ENCODE measurements at places on chromosomes 2 and 18.

DNA sequence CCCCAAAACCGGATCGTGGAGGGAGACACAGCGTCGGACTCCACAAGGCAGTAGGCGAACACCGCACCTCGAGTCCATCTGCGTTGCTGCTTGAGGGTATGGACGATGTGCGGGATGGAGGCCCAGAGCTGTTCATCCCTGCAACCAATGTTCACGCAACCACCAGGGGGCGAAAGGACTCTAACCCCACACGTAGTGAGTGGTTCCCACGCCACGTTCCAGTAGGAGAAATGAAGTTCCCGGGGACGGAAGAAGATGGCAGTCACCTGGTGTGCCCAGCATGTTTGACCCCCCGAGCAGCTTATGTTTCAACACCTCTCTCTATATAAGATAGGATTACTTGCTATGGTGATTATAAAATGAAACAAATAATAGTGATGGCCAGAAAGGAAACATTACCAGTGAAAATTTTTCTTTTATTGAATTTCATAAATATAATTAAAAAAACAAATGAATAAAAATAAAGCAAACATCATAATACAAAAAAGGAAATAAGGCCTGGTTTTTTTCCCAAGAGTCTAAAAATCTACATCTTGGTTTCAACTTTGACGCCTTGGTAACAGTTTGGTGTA is 184.3 kb downstream of the SH3BP4 start:
- DNase-seq, result peak; percentile 19

GRCh38 chr2:206079699-206080465 is 6.1 kb downstream of the INO80D start:
- no peak for DNase-seq

DNA sequence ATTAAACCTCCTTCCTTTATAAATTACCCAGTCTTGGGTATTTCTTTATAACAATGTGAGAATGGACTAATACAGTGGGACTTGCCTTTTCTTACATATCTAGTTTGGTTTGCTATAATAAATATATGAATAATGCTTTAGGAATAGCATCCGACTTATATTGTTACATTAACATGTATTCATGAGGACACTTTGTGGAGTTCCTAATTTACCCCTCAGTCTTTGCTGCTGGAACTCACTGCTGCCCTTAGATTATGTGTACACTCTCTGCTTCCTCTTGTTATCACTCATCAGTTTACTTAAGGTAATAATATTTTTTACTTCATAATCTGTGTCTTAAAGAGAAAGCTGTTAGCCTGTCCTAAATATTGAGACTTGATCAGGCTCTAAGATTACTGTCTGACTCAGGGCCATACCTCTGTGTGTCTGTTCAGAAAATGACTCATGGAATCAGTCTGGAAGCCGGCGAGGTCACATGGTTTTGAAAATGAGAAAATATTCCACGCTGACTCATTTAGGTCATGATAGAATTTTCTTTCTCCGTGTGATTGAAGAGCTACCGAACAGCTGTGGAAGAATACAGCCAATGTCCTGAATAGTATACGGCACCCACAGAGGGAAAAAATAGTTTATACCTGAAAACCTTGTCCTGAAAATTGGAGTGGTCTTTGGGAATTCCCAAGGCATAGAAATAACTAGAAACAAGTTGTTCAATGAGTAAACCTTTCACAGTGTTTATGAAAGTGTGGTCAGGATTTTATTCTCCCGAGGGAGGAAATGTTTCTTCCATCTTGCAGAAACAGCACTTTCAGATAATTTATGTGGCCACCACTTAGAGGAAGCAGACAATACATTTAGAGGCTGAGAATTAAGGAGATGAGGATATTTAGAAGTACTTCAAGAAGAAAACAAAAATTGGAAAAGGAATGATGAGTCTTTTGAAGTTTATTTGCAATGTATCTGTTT is 156.4 kb downstream of the DSEL start:
- peak; percentile 11 for DNase-seq

DNA sequence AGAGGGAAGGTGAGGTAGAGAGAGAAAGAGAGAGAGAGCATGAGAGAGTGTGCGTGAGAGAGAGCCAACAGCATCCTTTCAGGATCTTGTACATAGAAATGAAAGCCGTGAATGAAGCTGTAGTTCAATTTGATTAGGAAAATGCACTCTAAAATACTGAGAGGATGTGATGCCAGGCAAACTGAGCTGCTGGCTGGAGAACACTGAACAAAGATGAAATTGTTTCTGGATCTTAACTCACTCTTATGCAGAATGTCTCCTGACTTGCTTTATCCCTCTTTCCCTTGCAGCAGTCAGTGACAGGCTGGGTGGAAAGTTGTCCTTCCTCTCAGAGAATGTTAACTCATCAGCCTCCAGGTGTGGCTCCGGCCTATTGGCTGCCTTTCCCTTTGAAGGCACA is 10.7 kb downstream of the LYPD1 start:
- DNase-seq, result no peak

- DNase-seq, result no peak
Observed at GRCh38 chr2:24579053-24579803, 88.2 kb downstream of the NCOA1 start.

- no peak for DNase-seq
Observed at GRCh38 chr2:7024261-7024660, 107.0 kb downstream of the RNF144A start.

GRCh38 chr2:104047516-104047915 is 806.4 kb upstream of the POU3F3 start:
- no peak for DNase-seq

GRCh38 chr2:168814046-168814445 is 11.6 kb downstream of the NOSTRIN start:
- no peak for DNase-seq

DNA sequence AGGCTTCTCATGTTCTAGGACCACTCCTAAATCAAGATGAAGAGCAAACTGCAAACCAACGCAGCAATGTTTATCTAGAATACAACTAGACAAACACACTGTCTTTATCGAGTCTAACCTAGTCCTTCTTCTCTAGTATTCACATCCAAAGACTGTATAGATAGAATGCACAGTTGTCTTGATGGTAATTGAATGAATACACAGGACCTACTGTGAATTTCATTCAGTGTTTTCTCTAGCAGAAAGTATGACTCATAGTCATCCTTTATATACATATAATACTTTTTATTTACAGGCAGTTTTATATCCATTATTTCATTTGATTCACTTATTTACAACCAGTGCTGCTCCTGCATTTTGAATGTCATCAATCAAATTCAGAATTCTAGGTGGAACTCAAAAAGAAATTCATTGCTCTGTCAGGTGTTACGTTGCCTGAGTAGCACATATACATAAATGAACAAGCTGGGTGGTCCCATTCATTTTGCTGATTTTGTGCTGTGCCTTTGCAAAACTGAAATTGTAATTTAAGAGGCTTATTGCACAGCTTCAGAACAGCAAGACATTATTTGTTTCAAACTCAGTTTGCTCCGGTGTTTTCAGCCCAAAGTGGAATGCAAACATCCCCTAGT is 374.8 kb downstream of the EPHA4 start:
- no peak for DNase-seq

DNA sequence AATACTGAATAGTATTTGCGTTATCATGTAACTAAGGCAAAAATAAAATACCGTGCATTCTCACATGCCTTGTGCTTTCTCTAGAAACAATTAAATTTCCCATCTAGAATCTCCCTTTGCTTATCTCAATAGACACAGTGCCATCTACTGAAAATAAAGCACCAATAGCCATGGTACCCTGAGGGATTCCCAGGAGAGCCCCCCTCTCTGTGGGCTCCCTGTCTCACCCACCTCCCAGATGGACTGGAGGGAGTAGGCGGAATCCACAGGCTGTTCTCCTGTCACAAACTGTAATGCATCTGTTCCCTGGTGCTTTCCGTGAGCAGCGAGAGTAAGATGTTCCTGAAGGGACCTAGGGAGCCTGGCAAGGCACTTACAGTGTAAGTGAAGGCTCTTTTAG is 112.4 kb upstream of the UPP2 start:
- no peak for DNase-seq

GRCh38 chr18:3100498-3101132 is 87.7 kb upstream of the LPIN2 start:
- no peak for DNase-seq

DNA sequence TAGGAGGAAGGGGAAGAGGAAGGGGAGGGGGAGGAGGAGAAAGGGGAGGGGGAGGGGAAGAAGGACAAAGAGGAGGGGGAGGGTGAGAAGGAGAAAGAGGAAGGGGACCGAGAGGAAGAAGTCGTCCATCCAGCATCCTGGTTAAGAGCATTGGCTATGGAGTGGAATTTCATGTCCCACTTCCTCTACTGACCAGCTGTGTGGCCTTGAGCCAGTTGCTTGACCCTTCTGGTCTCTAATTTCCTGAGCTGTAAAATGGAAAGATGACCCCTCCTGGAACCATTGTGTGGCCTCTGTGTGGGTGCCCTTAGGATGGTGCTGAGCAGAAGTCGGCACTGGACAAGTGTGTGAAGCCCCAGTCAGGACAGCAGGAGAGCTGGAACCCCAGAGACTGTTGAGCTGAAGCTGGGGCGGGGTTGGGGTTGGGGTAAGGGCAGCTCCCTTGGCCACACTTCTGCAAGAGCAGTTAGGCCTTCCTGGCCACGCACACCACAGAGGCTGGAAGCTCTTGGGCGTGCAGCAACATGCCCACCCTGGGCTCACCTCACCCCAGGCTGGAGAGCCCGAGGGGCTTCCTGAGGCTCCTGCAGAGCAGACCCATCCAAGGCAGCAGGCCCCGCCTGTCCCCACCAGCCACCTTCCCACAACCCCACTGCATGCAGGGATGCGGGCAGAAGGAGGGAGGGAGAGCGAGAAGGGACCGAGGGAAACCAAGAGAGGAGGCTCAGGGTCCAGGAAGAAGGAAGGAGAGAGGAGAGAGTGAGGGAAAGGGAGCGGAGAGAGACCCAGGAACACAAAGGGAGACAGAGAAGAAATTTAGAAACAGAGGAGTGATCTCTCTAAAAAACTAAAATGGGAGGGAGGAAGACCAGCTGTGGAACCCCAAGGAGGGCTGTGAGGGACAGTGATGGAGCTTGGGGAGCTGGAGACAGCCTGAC is 16.2 kb downstream of the ADRA2B start:
- DNase-seq, result no peak

DNA sequence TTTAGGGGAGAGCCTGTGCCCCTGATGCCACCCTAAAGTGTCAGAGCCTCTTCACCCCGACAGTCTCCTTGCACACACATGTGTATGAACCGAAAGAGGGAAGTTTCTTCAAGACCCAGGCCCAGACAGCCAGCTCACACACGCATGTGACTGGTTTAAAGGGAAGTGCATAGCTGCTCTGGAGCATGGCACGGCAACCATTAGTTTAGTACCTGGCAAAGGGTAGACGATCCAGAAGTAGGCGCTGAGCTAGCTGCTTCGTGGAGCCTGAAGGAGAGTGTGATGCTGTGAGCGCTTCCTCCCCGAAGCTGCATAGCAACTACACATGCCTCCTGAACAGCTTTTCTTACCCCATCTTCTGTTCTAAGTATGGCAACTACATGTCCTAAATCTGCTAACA is 91.7 kb downstream of the ZCCHC2 start:
- no peak for DNase-seq

GRCh38 chr2:9800639-9800974 is 42.7 kb upstream of the TAF1B start:
- no peak for DNase-seq

DNA sequence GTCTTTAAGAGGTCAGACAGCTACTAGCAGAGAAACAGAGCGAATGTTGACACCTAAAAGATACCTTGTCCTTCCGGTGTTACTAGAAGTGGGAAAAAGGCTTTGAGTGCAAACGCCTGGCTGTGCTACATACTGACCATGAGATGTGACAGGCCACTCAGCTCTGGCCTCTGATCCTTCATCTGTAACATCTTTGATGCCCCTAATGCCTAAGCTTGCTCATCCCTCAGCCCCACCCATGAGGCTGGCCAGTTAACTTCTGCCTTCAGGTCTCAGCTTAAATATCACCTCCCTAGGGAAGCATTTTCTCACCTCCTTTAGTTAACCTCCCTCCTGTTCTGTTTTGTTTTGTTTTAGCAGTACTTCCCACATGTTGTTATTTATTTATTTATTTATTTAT is 15.9 kb downstream of the EPAS1 start:
- no peak for DNase-seq

GRCh38 chr18:45856531-45856930 is 31.1 kb downstream of the SIGLEC15 start:
- DNase-seq, result no peak

DNA sequence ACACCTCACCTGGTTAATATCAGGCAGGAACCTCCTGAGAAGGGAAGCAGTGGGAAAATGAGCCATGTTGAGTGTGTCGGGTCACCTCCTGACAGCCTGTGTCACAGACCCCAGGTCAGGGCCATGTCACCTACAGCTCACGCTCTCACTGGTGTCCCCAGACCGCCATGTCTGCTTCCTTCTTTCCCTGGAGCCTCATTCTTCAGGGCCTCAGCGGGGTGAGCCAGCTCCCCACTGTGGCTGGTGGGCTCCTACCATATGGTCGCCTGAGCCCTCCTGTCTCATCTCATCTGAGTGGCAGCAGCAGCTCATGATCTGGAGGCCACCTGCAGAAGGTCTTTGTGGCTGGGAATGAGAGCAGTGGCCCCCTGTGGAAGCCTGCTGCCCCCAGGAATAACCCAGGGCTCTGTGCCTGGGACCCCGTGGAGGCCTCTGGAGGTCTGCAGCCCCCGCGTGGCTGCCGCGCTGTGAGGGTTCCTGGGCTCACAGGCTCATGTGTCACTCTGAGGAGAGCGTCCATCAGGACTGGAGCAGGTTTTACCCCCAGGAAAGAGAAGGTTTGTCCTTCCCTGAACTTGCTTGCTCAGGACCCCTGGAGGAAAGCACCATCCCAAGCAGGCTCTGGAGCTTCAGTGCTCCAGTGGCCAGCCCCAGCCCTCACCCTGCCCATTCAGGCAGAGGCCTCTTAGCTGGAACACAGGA is 56.4 kb downstream of the FAM168B start:
- DNase-seq, result no peak

- DNase-seq, result no peak
Observed at GRCh38 chr2:218216336-218216673, 684 bp upstream of the ARPC2 start.

DNA sequence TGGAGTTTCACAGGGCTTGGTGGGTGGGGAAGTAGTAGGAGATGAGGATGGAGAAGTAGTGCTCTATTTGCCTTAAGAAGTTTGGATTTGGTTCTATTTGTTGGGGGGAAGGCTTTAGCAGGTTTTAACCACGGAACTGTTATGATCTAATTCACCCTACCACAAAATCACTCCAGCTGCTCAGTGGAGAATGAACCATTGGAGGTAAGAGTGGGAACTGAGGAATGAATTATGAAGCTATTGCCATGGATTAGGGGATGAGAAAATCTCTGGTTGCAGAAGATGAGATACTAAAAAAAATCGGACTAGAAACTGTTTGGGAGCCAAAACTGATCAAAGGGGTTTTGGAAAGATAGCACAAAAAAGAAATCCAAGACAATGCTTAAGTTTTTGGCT is 488.9 kb downstream of the DLGAP1 start:
- no peak for DNase-seq

DNA sequence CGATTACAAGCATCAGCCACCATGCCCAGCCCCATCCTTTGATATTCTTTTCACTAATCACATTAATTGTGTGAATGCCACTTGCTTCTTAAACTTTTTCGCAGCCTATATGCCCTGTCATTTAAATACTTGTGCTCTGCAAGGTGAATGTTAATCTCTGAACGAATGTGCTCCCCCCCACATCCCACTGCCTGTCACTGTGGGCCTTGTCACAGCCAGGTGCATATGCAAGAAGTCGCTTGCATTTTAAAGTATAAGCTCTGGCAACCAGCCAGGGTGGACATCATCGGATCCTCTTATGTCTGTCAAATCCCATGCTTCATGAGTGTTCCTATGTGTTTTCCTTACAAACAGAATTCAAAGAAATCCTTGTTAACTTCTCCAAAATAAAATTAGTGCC is 304.4 kb downstream of the GALR1 start:
- no peak for DNase-seq

Measured in stimulated activated CD4-positive, alpha-beta T cell treated with anti-CD3 and anti-CD28 coated beads, Interleukin-1b, Interleukin-23, amount 100 ng/mL, for 24 hours (primary cell).